ENCODE measurements at places on chromosomes 13 and 19. TPM values are rescaled to one million over a fixed set of nuclear protein-coding genes. Genes with fewer than 3 reads are reported as not detected.

DNA sequence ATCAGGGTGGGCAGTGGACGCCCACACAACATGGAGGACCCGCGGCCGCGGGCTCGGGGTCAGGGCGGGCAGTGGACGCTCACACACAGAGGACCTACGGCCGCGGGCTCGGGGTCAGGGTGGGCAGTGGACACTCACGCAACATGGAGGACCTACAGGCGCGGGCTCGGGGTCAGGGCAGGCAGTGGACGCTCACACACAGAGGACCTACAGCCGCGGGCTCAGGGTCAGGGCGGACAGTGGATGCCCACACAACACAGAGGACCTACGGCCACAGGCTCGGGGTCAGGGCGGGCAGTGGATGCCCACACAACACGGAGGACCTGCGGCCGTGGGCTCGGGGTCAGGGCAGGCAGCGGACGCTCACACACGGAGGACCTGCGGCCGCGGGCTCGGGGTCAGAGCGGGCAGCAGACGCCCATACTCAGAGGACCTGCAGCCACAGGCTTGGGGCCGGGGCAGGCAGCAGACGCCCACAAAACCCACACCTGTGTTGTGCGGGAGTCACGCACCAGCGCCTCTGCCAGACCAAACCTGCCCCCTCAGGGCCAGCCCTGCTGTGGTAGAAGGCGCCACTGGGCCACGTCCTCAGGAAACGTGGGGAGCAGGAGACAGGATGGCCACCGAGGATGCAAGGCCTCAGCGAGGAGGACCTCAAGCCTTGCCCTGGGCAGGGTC, 27.6 kb upstream of the C13orf46 start:
- H3K4me3 ChIP-seq: no peak overlapping the region
- no peak overlapping the region for H3K27ac ChIP-seq
- no peaks in the 10 kb centered on the region for H3K4me1 ChIP-seq
- no peaks in the 10 kb centered on the region for H3K27me3 ChIP-seq
- DNase-seq: no peak
- H3K36me3 ChIP-seq: peaks cover 26% of the 10 kb centered on the region

- H3K27me3 ChIP-seq: no peaks in the 10 kb centered on the region
- no peak overlapping the region for H3K4me3 ChIP-seq
- peaks cover 12% of the 10 kb centered on the region for H3K4me1 ChIP-seq
- no peak overlapping the region for H3K27ac ChIP-seq
- no peak for DNase-seq
These were observed 146.7 kb downstream of the USP12 start for GRCh38 chr13:27024776-27025492.

DNA sequence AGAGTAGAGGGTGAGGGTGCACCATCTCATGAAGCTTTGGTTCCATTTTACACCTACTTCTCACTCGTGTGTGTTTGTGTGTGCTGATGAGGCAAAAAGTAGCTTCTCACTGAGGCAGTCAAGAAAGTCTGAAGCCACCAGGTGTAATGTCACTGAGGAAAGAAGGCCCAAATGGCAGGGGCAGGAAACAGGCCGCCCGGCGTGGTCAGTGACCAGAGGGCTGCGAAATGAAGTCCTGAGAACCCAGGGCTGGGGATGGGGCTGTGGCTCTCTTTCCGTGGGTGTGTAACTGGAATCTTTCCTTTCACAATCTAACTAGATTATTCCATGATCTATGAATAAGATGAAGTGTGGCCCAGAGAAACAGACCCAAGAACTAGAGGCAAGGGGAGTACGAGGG, 25.5 kb upstream of the TFDP1 start:
- no peak overlapping the region for H3K27ac ChIP-seq
- H3K4me1 ChIP-seq: no peaks in the 10 kb centered on the region
- H3K4me3 ChIP-seq: no peak overlapping the region
- no peak for DNase-seq
- H3K27me3 ChIP-seq: no peaks in the 10 kb centered on the region

- DNase-seq: no peak
- H3K4me1 ChIP-seq: no peaks in the 10 kb centered on the region
- no peaks in the 10 kb centered on the region for H3K27me3 ChIP-seq
These were observed 610.7 kb downstream of the SLITRK5 start for GRCh38 chr13:88281841-88282240.

DNA sequence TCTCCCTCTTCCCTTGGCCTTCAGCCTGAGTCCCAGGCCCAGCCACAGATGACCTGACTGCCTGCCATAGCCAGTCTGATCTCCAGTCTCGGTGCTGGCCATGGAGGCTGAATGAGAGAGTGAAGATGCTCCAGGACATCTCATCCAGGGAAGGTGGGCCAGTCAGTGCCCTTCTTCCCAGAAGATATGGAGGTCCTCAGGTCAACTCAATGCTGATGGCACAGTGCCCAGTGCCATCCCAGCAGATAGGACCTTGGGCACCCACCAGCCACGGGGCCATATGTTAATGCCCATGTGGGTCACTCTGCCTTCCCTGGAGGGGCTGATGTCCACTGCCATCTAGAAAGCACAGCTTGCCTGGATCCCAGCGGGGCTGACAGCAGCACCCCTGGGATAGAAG, 7.2 kb downstream of the VSTM2B start:
- H3K27ac ChIP-seq: no peak overlapping the region
- H3K4me3 ChIP-seq: no peak overlapping the region
- DNase-seq: no peak
- peaks cover 31% of the 10 kb centered on the region for H3K27me3 ChIP-seq
- H3K4me1 ChIP-seq: peaks cover 24% of the 10 kb centered on the region

GRCh38 chr19:48444129-48444935, 1.5 kb upstream of the GRWD1 start:
- peak; percentile 75 for DNase-seq
- peaks cover 27% of the 10 kb centered on the region for H3K4me1 ChIP-seq
- no peak overlapping the region for H3K27ac ChIP-seq
- peaks cover 18% of the 10 kb centered on the region for H3K36me3 ChIP-seq
- peak overlapping the region; percentile 97 for H3K4me3 ChIP-seq

The LGALS7 gene
- total RNA-seq: not detected

The AP1M2 gene
- total RNA-seq: 37.6 TPM

The VSTM1 gene
- total RNA-seq: not detected
